Activated CD4-positive, alpha-beta T cell treated with anti-CD3 and anti-CD28 coated beads for 24 hours (primary cell): ENCODE measurements at places on chromosomes 11 and 22.

- DNase-seq: no peak
Observed at GRCh38 chr11:19573666-19574065, 139.0 kb upstream of the NAV2 start.

DNA sequence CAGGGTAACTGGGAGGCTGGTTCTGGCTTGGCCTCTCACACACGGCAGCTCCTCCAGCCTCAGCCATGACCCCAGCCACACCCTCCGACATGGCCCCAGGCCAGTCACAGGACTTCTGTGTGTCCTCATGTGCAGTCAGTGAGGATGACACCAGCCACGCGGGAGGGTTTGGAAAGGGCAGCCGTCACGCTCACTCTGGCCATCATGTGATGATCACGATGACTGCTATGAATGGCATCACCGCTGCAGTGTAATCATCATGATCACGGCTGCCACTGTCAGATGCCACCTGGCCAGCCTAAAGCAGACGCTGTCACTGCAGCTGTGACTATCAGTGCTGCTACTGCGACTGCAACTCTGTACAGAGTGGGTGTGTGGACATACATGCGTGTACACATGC lies 640.9 kb downstream of the BRD1 start:
- DNase-seq: no peak

DNA sequence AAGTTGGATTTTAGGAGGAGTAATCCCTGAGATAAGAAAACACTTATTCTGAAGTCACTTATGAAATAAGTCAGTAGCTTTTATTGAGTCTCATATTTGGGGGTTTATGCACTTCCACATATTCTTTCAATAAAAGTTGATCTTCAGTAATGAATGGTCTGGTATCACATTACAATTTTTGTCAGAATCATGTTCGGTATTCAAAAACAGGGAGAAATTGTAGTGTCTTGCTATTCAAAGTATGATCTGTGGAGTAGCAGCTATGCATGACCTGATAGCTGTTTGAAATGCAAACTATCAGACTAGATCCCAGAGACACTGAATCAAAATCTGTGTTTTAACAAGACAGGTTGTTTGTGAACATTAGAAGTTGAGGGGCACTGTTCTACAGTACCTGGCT lies 857.6 kb downstream of the METTL15 start:
- no peak for DNase-seq

DNA sequence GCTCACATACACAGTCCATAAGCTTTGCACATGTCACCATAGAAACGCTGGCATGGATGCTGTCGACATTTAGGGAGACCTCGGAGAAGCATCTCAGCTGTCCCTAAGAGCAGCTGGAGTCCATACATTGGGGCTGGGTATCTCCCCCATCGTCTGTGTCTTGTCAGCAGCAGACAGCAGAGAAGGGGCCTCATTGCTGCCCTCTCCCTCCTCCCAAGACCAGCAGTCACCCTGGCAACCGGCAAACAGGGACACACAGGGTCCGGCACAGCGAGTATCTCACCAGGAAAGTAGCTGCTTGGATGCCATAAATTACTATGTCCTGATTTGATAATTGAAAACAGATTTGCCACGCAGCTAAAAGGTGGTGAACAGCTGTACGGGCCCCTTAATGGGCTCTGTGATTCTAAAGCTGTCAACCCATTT lies 84.4 kb downstream of the CD44 start:
- DNase-seq: no peak

DNA sequence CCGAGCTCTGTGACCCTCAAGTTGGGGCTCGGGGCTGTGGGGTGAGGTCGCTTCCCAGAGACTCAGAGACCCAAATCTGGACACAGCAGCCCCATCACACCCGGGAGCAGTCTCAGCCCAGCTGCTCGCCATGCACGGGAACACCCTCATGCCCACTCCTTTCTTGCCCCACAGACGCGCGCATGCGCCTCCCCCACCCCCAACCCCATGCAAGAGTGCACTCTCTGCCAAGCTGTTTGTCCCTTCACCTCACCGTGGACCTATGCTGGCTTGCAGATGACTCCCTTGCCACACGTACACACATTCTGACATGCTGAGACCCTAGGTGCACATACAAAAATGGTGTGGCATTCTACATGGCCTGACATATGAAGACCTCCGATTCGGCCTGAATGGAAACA lies 478 bp upstream of the CD248 start:
- no peak for DNase-seq

DNA sequence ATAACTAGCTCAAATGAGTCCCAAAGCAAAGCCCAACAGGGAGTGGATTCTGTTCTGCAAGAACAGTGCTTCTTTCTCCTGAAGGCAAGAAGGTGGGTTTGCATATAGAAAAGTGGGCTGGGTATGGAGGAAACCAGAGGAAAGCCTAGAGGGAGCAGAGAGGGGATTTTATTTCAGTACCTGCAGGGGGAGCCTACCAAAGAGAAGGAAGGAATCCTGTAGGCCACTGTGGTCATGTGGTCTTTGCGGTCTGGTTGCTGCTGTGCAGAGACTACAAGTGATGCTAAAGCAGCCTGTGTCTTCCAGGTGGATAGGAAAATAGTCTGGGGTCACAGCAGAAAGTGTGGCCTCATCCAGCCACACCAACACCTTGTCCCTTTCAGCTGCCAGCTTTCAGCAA lies 33.2 kb upstream of the ZBTB16 start:
- DNase-seq: no peak

DNA sequence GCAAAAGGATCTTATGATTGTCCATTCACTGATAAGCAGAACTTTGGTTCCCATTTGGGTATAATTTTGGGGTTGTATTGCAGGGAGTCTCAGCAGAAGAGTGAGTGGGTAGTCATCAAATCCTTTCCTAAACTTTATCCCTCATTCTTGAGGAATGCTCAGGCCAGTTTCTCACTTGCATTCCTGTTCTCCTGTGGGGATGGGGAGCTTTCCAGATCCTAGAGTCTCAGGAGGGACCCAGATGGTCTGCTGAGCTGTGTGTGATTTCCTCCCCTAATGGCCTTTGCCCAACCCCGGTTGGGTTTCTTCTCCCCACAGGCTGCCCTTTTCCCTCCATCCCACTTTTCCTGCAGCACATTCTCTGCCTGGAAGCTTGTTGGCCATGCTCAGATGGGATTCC lies 79.9 kb downstream of the MIAT start:
- no peak for DNase-seq

DNA sequence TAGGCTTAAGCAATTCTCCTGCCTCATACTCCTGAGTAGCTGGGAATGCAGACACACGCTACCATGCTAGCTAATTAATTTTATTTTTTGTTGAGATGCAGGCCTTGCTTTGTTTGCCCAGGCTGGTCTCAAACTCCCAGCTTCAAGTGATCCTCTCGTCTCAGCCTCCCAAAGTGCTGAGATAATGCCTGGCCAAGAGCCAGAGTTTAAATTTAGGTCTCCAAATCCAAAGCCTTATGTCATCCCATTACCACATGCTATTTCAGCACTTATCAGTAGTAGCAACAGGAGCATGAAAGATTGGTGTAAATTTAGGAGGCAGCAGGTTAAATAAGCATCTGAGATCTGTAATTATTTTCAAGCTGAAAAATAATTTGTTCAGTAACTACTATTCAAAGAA lies 326.1 kb upstream of the ANO5 start:
- DNase-seq: no peak

DNA sequence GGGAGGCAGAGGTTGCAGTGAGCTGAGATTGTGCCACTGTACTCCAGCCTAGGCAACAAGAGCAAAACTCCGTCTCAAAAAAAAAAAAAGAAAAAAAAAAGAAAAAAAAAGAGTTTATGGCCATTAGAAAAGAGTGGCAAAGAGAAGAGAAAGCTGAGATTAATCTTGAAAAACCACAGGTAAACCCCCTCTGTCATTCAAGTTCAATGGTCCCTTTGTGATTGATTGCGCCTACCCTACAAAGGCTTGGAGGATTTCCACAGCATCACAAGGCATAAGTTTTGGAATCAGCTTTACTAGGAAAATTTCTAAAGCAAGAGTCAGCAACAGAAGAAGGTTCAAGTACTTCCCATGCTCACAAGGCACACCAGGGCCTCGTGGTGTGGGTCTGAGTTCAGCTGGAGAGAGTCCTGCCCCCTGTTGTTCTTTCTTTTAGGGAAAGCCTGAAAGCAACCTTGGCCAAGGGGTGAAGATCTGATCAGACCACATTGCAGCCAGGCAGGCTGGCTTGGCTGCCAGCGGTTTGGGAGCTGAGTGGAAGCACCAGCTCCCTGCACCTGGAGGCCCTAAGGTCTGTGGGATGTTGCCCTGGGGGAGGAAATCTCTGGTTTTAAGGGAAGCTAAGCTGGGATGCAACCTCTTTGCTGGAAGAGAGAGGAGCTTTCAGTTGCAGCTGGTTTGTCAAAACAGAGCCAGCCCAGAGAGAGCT lies 41.8 kb downstream of the SLN start:
- DNase-seq: no peak

DNA sequence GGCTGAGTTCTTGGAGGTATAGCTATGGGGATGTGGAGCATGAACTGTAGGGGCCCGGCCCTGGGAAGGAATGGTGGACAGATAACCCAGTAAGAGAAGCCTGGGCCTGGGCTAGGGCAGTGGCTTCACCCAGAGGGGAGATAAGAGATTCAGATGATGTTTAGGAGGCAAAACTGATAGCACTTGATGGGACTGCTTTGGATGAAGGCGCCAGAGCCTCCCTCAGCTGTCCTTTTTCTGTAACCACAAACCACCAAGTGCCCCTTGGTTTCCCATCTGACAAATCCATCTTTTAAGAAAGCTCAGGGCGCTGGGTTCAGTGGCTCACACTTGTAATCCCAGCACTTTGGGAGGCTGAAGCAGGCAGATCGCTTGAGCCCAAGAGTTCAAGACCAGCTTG lies 23.4 kb downstream of the RELT start:
- DNase-seq: no peak

GRCh38 chr11:8287297-8287696 lies 23.6 kb upstream of the LMO1 start:
- DNase-seq: no peak

DNA sequence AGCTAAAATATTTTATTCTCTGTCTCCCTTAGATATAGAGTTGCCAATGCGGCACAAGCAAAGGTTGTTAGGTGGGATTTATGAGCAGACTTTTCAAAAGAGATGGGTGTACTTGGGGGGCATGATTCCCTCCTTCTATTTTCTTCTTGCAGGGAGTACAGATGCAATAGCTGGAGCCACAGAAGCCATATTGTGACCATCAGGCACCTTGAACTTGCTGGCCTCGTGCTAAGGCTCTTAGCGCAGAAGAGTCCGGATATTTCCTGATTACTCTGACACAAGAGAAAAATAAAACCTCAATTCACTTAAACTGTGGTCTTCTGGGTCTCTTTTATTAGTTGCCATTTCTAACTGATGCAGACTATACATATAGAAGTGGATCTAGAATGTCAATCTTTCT lies 547.4 kb downstream of the MIAT start:
- DNase-seq: no peak

DNA sequence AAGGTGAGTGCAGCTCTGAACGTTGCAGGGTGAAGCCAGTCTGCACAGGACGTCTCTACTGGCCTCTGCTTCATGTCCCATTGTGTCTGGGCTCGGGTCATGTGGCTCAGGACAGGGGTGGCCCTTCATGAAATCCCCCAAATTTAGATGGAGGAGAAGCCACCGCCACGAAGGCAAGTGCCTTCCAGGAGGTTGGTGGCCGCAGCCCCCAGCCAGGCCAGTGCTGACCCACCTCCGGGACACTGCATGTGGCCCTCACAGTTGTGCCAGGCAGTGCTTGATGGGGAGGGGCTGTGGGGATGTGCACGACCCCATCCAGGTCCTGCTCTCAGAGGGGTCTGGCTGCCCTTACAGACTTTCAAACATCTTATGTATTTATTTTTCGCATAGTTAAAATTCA lies 1311.1 kb downstream of the BRD1 start:
- no peak for DNase-seq

DNA sequence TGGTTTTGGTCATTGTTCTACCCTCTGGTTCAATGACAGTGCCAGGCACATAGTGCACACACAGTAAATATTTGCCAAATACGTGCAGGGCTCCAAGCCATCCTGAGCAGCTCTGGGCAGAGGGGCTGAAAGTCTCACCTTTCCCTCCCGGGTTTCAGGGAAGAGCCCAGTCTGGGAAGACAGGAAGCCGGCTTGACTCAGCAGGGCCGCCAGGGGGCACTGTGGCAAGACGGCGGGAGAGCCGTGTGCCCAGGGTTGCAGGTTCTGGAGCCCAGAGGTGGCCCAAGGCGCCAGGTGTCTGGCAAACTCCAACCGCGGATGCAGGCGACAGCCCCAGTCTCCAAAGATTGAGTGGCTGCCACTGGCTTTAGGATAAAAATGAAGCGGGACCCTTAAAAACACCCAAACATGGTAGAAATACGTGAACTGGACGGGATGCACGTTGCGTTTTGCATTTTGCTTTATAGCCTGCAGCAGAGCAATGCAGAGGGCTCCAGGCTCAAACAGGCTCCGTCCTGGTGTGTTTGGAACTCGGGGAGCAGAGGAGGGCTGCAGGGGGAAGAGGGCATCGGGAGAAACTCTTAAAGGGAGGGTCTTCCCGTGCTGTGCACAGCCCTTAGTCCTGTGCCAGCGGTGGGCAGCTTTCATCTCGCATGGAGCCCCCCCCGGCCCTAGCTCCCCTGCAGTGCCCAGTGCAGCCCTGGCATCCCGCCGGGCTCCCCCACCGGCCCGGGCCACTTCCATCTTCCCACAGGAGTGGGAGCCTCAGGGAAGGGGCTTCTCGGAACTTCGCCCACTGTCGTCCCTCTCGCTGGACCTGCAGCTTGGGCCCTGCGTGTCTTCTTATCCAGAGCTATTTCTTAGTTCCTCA lies 10.7 kb downstream of the KRTAP5-5 start:
- no peak for DNase-seq
